ENCODE measurements at places on chromosomes 13 and 19.

DNA sequence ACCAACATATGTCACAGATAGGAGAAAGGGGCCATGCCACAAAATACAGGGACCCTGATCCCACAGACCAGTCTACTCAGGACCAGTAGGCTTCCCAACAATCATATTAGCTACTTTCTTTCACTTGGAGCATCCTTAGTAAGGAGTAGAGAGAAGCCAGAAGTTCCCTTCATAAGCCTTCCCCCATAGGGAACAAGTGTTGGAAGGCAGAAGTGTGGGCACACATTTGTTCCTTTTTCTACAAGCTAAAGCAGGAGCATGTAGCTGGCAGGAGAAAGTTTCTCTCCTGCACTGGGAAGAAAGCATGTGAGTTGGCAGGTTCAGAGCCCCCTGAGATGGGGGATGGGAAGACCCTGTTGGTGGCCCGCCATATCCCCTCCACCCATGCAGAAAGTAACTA is 165.4 kb downstream of the KCTD12 start:
- DNase-seq = no peak

DNA sequence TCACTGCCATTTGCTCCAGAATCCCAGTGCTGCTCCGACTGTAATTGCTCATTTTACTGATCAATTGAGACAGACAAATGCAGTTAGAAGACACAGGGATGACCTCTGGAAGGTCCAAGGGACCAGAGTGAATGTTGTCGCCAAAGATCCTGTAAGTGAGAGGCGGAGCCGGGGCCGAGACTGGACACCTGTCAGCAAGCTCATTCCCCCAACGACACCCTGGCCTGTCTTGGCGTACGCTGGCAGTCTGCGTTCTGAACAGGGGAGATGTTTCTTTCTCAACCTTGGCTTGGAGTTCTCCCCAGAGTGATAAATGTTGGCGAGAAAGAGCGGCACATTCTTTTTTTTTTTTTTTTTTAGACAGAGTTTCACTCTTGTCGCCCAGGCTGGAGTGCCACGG is 24.2 kb downstream of the GADD45B start:
- no peak for DNase-seq

- DNase-seq = no peak
Measured at GRCh38 chr13:50290186-50290585, 274.9 kb downstream of the KCNRG start.

GRCh38 chr13:60019119-60019993 is 144.4 kb downstream of the DIAPH3 start:
- peak; percentile 4 for DNase-seq

DNA sequence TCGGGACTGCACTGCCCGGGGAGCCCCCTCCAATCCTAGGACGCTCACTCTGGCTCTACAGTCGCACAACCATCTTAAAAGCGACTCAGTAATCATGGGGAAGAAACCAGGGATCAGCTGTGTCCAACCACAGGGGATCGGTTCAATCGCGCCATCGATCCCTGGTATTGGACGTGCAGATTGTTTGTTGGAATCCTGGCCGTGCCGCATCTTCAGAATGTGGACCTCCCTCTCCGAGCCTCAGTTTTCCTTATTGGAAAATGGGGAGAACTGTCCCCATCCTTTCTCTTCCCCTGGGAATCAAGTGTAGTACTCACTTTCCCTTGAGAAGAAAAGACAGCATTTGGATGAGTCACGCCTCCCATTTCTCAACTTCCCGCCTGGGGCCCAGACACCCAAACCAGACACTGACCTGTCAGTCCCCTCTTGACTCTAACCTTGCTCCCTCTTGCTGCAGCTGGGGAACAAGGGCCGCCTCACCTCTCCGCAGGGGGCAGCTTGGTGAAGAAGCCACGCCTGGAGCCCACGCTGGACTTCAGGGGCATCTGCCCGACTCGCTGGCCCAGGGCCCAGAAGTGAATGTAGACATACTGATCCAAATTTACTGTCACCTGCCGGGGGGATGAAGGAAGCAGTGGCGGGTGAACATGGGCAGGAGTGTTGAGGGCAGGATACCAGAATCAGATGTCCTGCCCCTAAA is 17.6 kb downstream of the EMP3 start:
- no peak for DNase-seq

DNA sequence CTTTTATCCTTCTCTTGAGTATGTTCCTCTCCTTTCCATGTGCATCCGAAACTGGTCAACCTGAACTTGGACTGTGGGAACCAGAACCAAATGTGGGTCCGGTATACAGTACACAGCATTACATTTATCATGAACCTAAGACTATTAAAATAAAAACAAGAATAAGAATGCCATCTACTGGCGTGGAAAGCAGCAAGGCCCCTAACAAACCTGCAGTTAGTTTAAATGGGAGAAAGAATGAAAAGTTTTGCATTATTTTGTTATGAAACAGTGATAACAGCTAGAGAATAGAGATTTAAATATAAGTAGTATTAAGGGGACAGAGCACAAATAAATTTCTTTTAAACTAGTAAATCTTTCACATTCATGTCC is 159.5 kb downstream of the RBM26 start:
- no peak for DNase-seq

DNA sequence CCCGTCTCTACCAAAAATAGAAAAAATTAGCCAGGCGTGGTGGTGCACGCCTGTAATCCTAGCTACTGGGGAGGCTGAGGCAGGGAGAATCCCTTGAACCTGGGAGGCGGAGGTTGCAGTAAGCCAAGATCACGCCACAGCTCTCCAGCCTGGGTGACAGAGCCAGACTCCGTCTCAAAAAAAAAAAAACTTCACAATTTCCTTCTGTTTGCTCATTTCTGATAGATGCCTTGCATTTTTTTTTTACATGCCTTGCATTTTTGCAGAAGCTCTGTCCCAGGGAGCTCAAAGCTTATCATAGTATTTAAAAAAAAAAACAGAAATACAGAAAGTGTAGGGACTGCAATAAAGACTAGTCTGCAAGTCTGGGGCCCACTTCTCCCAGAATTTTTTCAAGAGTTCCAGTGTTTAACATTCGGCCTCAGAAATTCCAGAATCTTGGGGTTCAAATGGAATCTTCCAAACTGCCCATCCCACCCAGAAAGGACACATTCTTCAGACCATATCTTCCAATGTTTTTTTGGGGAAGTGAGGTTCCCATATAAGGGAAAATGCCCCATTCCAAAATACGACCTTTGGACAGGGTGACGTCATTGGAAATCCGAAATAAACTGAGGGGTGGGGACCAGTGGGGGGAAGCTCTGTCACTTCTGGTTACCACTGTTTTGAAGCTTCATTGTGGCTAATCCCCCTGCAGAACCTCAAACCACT is 17.2 kb upstream of the RAB8A start:
- DNase-seq = no peak
